Melanocyte of skin (primary cell): ENCODE measurements at places on chromosomes 3 and 15. TPM values are rescaled to one million over a fixed set of nuclear protein-coding genes. Genes with fewer than 3 reads are reported as not detected.

Gene RHCG
- 0.15 TPM in 1 of 2 replicates, not detected in the other for total RNA-seq

Gene C3orf85
- total RNA-seq: not detected in 2 replicates

Gene MAN2A2
- 31.6 and 34.1 TPM in 2 replicates for total RNA-seq

Gene CPN2
- total RNA-seq: not detected in 2 replicates

Gene OXSM
- 14.5 and 17.4 TPM in 2 replicates for total RNA-seq

Gene PCLAF
- 16.5 and 20.4 TPM in 2 replicates for total RNA-seq
